ENCODE measurements at places on chromosomes 13 and 19.
A peak's percentile ranks its signal among the peaks of the same experiment; 100 is the strongest.

DNA sequence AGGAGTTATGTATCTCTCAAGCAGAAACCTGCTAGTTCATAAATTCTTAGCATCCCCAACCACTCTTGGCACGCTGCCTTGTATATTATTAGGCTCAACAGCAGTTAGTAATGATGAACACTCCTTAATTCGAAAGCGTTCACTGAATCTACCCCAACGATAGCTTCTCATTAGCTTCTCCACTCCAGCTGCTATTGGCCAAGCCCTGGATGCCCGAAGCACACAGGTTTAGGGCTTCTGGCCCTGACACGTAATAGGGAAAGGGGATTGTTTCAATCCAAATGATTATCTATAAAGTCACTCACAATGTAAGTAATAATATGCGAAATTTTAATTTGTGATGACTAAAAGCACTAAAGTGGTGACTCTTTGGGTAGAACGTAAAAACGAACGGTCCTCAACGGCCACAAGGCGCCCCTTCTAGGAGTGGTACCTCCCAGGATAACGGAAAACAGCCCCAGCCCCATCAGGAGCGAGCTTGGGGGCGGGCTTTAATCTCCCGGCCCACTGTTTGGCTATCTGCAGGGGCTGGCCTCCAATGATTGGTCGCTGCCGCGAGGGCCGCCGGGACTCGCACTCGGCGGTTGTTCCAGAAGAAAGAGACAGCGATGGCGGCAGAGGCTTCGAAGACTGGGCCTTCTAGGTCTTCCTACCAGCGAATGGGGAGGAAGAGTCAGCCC, at the start of gene RNF17:
RNF17 (plus strand) TSS at position 574 of the 680 bp plus-strand sequence; CDS start at position 609, 35 bp downstream.
- no peak for DNase-seq

GRCh38 chr13:37230346-37230745, 124.9 kb upstream of the CSNK1A1L start:
- no peak for DNase-seq

- DNase-seq: no peak
These were observed 285.8 kb downstream of the COG6 start for GRCh38 chr13:39941236-39941635.

- DNase-seq: no peak
These were observed 225.9 kb downstream of the OLFM4 start for GRCh38 chr13:53254500-53254899.

DNA sequence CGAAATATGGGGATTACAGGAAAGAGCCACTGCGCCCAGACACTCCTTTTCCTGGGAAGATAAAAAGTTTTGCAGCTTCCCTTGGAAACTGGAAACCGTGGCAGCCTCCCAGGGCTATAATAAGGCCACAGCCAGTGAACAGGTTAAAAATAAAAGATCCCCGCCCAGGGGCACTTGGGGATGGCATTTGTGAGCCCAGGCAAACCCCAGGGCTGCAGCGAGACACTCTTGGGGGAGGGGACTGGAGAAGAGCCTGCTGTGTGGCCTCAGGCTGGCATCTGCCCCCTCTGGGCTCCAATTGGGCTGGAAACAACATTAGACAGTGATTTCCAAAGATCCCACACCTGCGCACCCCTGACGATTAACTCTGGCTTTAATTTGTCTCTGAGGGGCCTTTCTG, 11.2 kb downstream of the FEM1A start:
- DNase-seq: no peak

DNA sequence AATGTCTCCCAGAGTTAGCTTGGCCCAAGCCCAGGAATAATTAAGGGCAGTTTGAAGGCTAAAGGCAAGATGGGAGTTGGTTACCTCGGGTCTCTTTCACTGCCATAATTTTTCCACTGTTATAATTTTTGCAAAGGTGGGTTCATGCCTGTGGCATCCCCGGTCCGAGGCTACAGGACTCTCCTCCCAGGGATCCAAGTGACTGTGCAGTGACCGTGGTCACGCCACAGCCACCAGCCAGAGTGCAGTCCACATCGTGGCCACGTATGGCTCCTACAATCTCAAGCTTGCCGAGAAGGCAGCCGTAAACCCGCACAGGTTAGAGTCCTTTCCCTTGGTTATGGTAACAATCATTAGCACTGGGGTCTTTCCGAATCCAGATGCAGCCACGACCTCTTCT, 36.8 kb downstream of the C13orf46 start:
- DNase-seq: no peak

GRCh38 chr13:32107973-32108372, 76.4 kb downstream of the FRY start:
- DNase-seq: no peak

DNA sequence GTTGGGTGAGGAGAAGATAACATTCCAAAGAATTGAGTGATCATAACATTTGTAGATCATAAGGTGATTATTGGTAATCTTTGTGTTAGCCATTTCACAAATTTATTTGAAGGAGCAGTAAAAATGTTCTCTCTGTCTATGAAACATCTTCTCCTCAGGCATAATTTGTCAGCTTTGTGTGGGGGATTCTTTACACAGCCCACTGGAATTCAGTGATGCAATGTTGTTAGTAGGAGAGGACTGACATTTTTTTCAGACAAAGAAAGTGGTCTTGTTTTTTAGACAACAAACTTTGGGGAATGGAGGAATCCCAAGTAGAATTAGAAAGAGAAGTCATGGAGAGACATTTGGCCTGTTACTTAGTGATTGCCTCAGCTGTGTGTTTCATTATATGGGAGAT, 100.3 kb downstream of the ITGBL1 start:
- no peak for DNase-seq

DNA sequence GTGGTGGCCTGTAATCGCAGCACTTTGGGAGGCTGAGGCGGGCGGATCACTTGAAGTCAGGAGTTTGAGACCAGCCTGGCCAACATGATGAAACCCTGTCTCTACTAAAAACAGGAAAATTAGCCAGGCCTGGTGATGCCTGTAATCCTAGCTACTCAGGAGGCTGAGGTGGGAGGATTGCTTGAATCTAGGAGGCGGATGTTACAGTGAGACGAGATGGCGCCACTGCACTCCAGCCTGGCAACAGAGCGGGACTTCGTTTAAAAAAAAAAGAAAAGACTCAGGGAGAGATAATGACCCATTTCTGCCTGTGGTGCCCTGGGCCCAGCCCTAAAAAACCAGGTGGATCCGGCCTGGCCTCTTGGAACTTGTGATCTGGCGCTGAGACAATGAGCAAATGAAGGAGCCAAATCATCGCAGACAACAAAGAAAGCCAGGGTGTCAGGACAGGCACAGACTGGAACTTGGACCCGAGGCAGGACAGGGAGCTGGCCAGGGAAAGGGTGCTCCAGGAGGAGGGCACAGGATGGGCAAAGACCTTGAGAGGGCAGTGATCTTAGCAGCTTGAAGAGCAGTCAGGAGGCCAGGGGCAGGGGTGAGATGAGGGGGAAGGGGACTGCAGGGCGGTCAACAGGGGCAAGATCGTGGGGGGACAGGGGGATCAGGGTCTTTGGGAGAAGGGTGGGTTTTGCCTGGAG, 962 bp upstream of the JAK3 start:
- DNase-seq: no peak

- DNase-seq: no peak
These were observed 12.9 kb upstream of the NDUFS7 start for GRCh38 chr19:1370579-1371361.

DNA sequence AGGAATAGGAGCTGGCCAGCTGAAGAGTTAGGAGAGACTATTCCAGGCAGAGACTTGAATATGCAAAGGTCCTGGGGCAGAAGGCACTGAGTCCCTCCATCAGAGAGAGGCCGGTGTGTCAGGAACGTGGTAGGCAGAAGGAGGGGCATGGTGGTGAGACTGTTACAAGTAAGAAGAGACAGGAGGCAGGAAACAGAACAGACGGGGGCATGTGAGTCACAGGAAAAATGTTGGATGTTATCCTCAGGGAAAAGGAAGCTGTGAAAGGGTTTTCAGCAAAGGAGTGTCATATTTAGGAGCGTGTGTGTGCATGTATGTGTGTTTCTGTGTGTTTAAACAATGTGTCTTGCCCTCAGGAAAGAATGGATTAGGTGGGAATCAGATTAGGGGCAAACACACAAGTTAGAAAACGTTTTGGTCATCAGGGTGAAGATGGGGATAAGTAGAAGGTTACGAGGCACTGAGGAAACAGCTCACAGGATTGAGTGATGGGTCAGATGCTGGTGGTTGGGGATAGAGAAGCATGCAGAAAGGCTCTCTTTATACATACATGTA, 1.1 kb downstream of the EDDM13 start:
- DNase-seq: peak; percentile 47

GRCh38 chr13:73596382-73596781, 537.6 kb downstream of the KLF5 start:
- DNase-seq: no peak

DNA sequence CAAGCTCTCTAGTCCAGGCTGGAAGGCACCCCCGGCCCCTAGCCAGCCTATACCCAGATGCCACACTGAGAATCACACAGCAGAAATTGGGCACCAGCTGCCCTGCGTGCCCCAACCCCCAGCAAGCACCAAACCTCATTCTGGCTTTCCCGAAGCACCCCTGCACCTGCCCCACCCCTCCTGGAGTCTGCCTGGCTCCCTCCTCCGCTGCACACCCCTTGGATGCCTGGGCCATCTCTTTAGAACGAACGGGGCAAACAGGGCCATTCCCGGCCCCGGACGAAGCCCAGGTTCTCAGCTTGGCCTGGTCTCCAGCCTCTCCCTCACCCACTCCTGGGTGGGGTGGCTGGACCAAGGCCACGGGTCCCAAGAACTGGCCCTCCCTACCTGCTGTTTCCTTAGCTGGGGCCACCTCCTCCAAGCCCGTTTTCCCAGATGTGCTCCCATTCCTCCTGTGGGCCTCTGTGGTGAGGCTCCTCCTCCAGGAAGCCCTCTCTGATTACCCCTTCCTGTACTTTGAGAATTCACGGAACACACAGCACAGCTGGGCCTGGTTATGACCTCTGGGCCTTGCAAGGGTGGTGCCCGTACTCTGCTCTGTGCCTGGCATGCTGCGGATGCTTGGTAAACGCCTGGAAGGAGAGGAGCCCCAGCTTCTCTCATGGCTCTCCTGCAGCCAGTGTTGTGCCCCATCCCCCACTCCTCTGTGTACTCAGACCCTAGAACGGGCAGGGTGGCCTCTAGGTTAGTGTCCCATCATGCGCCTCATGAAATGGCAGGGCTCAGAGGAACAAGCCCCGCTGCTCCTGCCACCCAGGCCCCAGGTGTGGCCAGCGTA, 21.4 kb downstream of the CEBPG start:
- DNase-seq: no peak

- DNase-seq: peak; percentile 18
These were observed 721.6 kb upstream of the ARGLU1 start for GRCh38 chr13:107289540-107289939.

Data from NCI-H69 (cell line).